ENCODE measurements at places on chromosomes 16 and 17.
A peak's percentile ranks its signal among the peaks of the same experiment; 100 is the strongest.

DNA sequence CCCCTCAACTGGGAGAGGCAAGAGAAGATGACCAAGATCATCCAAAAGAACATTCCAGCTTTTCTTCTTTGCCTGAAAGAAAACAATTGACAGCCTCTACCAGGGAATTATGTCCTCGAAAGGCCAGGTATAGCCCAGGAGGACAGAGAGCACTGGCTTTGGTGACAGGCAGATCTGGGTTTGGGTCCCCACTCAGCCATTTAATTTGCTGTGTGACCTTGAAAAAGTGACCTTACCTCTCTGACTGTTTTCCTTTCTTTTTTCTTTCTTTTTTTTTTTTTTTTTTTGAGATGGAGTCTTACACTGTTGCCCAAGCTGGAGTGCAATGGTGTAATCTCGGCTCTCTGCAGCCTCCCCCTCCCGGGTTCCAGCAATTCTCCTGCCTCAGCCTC is 27.7 kb upstream of the KIFC3 start:
- DNase-seq, result no peak

- no peak for DNase-seq
Observed at GRCh38 chr16:31301708-31302400, 42.1 kb downstream of the ITGAM start.

GRCh38 chr16:89491238-89491869 is 993 bp upstream of the ANKRD11 start:
- DNase-seq, result no peak

- no peak for DNase-seq
Observed at GRCh38 chr16:3868967-3869366, 11.5 kb downstream of the CREBBP start.

DNA sequence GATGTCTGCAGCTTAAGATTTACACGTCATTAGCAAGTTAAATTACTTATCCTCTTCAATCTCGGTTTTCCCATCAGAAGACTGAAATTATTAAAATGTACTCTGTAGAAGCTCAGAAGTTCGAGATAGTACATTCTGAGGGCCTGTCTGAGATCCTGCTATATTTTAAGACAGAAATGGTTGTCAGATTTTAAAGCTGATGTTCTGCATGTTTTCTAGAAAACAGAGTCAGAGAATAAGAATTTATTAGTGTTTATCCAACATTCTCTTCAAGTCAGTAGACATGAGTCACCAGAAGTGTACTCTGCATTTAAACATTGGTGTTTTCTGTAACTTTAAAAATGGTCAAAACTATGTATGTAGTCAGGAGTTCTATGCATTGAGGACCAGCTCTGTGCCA is 155.2 kb upstream of the MYOCD start:
- DNase-seq, result no peak

DNA sequence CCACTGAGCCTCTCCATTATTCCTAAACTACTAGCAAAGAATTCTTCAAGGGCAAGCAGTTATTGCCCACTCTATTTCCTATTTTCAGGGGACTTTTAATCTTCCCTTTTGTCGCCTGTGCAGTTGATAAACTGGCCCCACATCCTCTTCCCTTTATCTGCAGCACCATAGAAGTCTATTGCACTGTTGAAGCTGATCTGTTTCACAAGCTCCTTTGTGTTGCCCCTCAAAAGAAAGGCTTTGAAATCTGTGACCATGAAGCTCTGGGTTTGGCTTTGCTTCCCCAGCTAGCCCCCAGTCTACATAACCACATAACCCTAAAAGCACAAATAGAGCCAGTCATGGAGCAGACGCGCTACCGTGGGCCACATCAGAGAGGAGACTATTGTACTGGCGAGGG is 37.1 kb downstream of the CDRT15 start:
- DNase-seq, result no peak

GRCh38 chr17:61457226-61457983 is 5.2 kb downstream of the TBX4 start:
- DNase-seq, result no peak

DNA sequence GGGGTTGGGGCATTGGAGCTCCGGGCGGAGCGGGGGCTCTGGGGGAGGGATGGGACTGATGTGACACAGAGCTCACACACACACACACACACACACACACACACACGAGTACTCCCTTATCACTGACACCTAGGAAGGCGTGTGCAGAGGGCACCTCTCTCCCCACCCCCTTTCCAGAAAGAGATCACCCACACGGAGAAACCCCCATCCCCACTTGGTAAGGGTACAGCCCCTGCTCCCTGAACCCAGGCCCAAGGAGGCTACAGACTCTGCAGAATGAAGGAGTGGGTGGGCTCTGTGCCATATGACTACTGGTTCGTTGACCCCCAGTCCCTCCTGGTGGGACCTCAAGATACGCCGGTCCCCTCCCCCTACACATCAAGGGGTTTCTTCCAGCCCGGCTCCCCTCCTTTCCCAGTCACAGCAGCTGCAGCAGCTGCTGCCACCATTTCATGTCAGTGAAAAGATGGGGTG is 8.7 kb upstream of the ARHGAP23 start:
- DNase-seq, result no peak

DNA sequence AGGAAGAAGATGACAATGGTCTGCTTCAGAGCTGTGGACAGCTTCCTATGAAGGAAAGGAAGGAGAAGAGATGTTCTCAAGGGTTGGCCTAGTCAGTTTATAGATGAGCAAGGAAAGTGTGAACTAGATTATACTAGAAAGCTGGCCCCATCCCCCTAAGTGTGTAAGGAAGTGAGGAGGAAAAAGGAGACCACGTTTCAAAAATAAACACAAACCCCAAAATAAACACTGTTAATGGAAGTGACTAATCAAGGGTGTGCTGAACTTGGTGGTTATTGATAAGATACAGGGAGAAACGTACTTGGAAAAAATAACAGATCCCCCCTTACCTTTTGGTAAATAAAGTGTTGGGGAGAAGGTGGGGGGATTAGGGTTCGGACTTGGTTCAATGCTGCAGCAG is 267.1 kb downstream of the SOX9 start:
- DNase-seq, result no peak

GRCh38 chr17:74045608-74046280 is 157.7 kb upstream of the RPL38 start:
- no peak for DNase-seq

DNA sequence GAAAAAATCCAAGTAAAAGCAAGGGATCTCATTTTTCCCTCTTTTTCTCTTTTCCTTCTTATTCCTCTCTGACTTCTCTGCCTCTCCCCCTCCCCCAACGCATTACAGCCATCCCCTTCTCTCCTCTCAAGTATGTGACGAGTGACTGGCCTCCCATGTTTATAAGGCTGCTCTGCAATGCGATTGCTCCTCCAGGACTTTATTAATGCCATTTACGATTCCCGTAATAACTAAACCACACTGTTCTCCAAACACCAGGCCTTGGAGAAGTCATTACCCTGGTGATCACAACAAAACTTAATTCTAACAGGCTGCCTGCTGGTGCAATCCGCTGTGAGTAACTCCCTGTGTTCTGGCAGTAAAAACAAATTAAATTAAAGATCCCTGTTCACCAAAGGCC is 88.8 kb downstream of the HS3ST3B1 start:
- no peak for DNase-seq

DNA sequence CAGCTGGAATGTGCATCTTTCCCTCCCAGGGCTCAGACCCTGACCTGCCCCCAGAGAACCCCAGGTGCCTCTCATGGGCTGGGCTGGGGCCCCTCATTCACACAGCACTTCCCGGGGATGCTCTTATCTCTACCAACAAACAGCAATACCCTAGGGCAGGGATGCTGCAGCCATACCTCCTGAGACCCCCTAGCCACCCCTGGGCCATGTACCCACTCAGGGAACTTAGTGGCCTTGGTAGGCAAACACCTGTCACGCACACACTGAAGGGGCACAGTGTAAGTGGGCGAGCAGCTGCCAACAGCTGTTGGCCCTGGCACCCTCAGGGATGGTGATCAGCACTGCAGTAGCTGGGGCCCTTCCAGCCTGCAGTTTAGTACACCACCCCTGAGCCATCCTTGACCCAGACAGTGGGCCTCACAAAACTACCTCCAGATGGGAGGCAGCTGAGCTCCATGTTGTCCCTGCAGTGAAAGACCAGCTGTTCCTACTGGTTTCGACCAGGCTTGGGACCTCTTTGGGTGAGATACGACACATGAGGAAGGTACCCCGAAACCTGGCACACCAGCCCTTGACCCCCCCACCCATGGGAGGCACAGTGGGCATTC is 1723.6 kb downstream of the TP53TG3F start:
- DNase-seq, result no peak

GRCh38 chr17:77096570-77097214 is 44.1 kb upstream of the SEC14L1 start:
- DNase-seq, result peak; percentile 57

GRCh38 chr16:57884655-57885133 is 82.4 kb upstream of the KIFC3 start:
- no peak for DNase-seq

DNA sequence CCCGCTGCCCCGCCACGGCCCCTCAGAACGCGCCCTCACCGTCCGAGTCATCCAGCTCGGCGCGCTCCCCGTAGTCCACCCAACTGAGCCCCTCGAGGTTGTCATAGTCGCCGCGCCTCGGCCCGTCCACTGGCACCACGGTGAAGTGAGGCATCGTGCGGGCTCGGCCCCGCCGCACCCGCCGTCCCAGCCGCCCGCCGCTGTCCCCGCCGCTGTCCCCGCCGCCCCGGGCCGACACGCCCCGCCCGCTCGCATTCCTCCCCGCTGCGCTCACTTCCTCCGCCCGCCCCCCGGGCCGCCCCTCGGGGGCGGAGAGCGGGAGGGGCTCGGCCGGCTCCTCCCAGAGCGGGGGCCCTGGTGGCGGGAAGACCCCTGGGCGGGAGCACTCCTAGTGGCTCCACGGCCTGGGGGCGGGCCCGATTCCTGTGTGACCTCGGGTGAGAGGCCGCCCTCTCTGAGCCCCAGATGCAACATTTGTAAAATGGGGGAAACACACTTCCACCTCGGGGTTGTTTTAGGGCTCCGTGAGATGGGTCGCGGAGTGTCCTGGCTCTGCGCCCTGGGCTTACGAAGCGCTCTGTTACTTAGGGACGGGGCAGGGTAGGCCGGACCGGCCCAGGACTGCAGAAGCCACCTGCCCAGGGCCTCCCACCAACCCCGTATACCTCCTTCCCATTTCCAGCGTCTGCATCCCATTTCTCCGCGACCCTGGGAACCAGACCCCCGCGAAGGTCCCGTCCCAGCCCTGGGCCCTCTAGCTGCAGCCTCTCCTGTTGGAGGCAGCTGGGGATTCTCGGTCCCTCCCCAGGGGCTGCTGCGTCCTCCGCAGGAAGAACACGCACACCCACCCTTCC is at the start of gene SLC12A4:
TSS of gene SLC12A4 (minus strand) at position 238 of the 854 bp plus-strand sequence. CDS start at position 154, 84 bp downstream.
- peak; percentile 85 for DNase-seq

- DNase-seq, result no peak
Observed at GRCh38 chr17:10683853-10684252, 13.5 kb downstream of the SCO1 start.

GRCh38 chr17:32519228-32520103 is 32.7 kb downstream of the CDK5R1 start:
- DNase-seq, result peak; percentile 24

GRCh38 chr17:40542558-40543411 is 22.5 kb downstream of the CCR7 start:
- peak; percentile 68 for DNase-seq

GRCh38 chr16:81488687-81489411 is 44.2 kb downstream of the CMIP start:
- DNase-seq, result no peak

GRCh38 chr17:8647202-8647601 is 16.7 kb upstream of the MYH10 start:
- DNase-seq, result no peak

DNA sequence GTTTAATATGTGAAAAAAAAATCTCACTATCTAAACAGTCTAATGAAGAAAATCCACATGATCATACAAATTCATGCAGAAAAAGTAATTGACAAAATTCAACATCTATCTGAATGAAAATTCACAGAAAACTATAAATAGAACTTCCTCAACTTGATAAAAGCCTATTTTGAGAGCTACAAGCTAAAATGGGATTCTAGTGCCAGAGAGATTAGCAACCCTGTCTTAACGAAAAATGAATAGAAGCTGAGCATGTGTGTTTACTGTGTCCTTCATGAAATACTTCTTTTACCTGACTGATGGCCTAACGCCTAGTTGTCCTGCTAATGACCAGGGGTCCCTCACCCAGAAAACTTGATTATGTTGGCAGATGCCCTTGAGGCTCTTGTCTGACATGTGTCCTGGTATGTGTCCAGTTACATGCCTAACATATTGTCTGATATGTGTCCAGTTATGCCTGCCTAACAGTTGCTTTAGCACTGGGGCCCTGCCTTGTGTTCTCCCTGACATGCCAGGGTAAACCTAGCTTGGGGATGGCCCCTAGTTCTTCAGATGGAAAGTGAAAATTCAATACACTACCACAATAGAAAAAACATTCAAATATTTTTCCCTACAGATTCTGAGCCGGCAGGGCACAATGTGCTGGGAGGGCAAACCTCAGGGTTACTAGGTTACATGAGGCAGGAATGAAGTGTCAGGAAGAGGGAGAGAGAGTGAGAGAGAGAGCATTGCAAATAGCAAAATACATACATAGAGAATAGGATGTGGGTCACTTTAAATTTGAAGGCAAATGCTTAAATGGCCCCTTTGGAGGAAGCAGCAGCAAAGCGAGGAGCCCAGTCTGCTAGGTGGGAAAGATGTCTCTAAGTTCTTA is 834.0 kb downstream of the CDH11 start:
- no peak for DNase-seq

DNA sequence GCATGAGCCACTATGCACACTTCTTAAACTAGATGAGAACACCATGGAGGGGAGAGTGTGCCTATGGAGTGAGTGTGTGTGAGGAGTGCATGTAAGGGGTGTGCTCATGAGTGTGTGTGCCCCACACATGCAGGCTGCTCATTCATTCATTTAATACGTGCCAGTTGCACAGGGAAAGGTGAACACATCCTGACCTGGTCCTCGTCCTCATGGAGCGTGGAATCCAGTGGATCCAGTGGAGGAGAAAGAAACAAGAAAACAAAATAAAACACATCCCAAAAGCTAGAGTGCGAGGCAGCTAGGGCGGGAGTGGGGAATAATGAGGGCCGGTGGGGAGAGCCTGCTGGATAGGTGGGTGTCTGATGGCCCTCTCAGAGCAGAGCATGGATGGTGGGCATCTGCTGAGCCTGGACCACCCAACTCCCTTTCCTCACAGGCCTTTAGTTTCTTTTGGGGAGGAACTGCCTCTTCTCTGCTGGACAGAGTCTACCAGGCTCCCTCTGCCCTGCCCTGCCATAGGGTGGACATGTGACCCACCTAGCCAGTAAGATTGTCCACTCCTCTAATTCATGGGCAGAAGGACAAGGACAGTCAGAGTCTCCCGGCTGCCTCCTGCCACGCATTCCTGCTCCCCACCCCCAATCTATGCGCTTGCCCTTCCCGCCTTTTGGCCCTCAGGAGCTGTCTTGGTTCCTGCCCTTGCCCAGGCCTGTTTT is 204.3 kb downstream of the RAB11FIP4 start:
- DNase-seq, result no peak

GRCh38 chr16:9870962-9871361 is 311.3 kb downstream of the GRIN2A start:
- no peak for DNase-seq

- no peak for DNase-seq
Observed at GRCh38 chr17:59826706-59827453, 65.9 kb downstream of the TUBD1 start.

All from body of pancreas (tissue), 4 donors.